ENCODE measurements at places on chromosomes 4 and X.

- DNase-seq: no peak
Measured at GRCh38 chrX:40582811-40583210, 2.0 kb downstream of the ATP6AP2 start.

- DNase-seq: no peak
Measured at GRCh38 chr4:136113921-136114320, 1418.4 kb downstream of the PCDH18 start.

- DNase-seq: no peak
Measured at GRCh38 chrX:6021316-6022091, 207.2 kb downstream of the NLGN4X start.

DNA sequence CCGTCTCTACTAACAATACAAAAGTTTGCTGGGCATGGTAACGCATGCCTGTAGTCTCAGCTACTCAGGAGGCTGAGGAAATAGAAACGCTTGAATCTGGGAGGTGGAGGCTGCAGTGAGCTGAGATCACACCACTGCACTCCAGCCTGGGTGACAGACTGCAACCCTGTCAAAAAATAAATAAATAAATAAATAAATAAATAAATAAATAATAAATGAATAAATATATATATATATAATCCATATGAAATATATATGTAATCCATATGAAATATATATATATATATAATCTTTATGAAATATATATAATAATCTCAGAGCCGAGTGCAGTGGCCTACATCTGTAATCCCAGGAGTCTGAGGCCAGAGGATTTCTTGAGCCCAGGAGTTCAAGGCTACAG, 17.8 kb upstream of the RBPJ start:
- no peak for DNase-seq

GRCh38 chr4:67087897-67088296, 457.4 kb downstream of the CENPC start:
- DNase-seq: no peak

Data from natural killer cell treated with Interleukin-12 subunit alpha and Interleukin-12 subunit beta and Interleukin-15 and Interleukin-18, amount 100 ng/mL, for 72 hours (primary cell).